Vagina (tissue), 2 donors: ENCODE measurements at places on chromosomes 1 and 21. TPM values are rescaled to one million over a fixed set of nuclear protein-coding genes. Genes with fewer than 3 reads are reported as not detected.

Gene MROH7
- total RNA-seq: 7.4 TPM

Gene ZNF648
- not detected for total RNA-seq

Gene GUCA2B
- not detected for total RNA-seq

Gene SWT1
- 6.9 TPM for total RNA-seq

Gene CAPN9
- total RNA-seq: not detected

Gene KRTAP7-1
- not detected for total RNA-seq

Gene CCDC27
- not detected for total RNA-seq

Gene LRRC47
- 32.4 TPM for total RNA-seq

Gene RYR2
- total RNA-seq: 1.5 TPM

Gene SLC45A1
- total RNA-seq: 13.8 TPM

Gene C1orf94
- not detected for total RNA-seq

Gene ANGPTL3
- not detected for total RNA-seq

Gene EDARADD
- total RNA-seq: 1.2 TPM

Gene TMEM79
- total RNA-seq: 27.3 TPM

Gene LAMB3
- 68.8 TPM for total RNA-seq

Gene XCL2
- not detected for total RNA-seq

Gene RNU1-3
- 19,908 TPM for total RNA-seq

Gene C1orf50
- 3.2 TPM for total RNA-seq

Gene MYBPHL
- total RNA-seq: not detected

Gene APOBEC4
- not detected for total RNA-seq

Gene SPRR3
- total RNA-seq: 1,163 TPM

Gene LAMC2
- total RNA-seq: 13.3 TPM

Gene CD1D
- total RNA-seq: 0.49 TPM

Gene TRAF3IP3
- 7.1 TPM for total RNA-seq

Gene OR2G6
- not detected for total RNA-seq

Gene MCOLN3
- 5.6 TPM for total RNA-seq

Gene TMEM52
- total RNA-seq: 5.9 TPM

Gene EYA3
- 16.0 TPM for total RNA-seq
